Femur (tissue), 1 donor: ENCODE measurements at places on chromosomes 6 and 20.

GRCh38 chr20:22728146-22728745 lies 143.9 kb upstream of the FOXA2 start:
- no peak for DNase-seq

DNA sequence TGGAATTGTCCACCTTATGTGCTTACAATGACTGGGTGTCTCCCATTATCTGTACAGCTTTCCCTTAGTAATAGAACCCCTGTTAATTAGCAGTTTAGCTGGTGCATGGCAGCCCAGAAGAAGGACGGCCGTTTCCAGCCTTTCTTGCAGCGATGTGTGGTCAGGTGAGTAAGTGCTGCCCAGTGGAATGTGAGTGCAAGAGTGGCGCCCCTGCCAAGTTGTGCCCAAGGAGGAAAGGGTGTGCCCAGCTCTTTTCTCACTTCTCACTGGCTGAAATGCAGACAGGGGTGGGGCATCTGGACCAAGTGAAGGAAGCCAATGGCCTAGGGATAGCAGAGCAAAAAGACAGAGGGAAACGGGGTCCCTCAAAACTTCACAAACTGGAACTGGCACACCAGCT lies 296.8 kb downstream of the PREX1 start:
- DNase-seq: no peak

- DNase-seq: no peak
Observed at GRCh38 chr6:125981571-125982185, 4.7 kb upstream of the TRMT11 start.

GRCh38 chr20:62576815-62577489 lies 65.4 kb upstream of the SLCO4A1 start:
- DNase-seq: peak; percentile 55

GRCh38 chr6:136166815-136167214 lies 83.3 kb downstream of the MTFR2 start:
- no peak for DNase-seq

- DNase-seq: peak; percentile 43
Observed at GRCh38 chr6:32785781-32786533, 22.6 kb upstream of the HLA-DQB2 start.

DNA sequence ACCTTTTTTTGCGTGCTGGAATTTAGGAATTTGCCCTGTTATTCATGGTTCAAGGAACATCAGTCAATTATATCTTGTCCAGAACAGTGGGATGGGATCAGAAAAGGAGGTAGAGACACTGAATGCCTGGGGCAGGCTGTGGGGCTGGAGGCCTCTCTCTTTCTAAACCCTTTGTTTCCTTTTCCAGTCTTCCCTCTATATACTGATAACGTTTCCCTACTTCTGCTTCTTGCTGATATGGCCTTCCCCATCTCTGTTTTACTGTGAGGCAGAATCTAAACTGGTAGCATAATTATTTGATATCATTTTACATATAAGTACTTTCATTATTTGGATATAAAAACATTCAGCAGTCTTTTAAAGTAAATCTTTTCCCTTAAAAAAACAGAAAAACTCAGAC lies 67.5 kb downstream of the DNAH8 start:
- no peak for DNase-seq

DNA sequence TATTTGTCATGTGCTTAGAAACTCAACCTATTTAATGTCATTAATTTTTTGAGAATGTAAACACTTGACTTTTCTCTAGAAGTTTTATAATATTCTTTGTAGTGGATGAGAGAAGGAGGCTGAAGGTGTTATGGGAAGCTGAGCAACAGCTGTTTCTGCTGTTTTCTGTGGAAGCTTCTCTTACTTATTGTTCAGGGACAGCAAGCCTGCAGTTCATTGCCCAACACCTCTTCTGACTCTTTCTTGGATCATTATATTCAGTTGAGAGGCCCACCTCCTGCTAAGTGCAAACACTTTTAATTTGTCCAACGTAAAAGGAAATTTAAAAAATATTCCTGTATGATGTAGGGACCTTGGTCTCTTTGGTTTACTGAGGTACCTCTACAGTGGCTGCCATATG lies 12.0 kb upstream of the ADGRF4 start:
- DNase-seq: no peak

DNA sequence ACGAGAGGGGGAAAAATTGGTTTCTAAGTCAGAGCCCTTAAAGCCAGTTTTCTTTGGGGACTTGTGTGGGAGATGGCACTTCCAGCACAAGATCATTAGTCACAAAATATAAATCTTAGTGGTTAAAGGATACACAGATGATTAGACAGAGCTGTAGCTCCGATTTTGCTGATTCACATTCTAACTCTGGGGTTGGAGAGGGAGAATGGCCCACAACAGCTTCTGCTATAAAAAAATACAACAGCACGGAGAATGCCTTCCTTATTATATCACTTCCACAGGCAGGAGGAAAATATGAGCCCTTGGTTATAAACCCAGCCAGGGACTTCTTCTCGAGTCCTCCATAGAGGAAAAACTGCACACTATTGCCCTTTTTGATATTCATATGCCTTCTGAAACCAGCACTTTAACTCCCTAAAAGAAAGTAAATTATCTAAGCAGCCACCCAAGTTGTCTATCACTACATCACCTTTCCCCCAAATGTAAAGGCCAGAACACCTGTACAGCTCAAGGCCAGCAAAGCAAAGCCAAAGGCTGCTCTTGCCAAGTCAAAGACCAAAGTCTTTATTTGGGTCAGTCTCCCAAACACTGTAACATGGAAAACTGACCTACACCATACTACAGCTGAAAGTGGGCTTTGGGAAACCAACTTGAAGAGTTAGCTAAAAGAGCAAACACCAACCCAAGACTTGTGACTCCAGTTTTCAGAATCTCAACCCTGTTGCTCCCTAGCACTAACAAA lies 10.4 kb downstream of the MRPL14 start:
- no peak for DNase-seq
